ENCODE measurements at places on chromosomes 6 and 20.

DNA sequence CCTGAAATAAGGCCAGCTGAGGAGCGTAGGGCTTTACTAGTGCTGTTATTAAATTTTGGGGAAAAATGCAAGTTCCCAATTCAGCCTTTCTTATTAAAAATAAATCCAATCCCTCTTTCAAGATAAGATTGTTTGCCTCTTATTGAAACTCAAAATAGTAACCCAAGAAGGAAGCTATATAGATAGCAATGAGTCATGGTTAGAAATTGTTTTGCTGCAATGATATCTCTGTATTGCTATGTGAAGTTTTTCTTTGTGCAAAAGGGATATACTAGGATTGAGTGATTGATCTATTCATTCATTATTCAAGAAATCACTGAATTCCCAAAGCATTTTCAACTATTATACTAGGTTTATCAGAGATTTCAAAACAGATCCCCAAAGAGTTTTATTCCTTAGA is 93.0 kb upstream of the HDAC2 start:
- DNase-seq = no peak

GRCh38 chr20:37516811-37517750 is 4.0 kb upstream of the NNAT start:
- no peak for DNase-seq

- no peak for DNase-seq
Measured at GRCh38 chr6:72770959-72771358, 149.1 kb downstream of the KCNQ5 start.

- DNase-seq = no peak
Measured at GRCh38 chr6:123715006-123715863, 78.5 kb upstream of the TRDN start.

DNA sequence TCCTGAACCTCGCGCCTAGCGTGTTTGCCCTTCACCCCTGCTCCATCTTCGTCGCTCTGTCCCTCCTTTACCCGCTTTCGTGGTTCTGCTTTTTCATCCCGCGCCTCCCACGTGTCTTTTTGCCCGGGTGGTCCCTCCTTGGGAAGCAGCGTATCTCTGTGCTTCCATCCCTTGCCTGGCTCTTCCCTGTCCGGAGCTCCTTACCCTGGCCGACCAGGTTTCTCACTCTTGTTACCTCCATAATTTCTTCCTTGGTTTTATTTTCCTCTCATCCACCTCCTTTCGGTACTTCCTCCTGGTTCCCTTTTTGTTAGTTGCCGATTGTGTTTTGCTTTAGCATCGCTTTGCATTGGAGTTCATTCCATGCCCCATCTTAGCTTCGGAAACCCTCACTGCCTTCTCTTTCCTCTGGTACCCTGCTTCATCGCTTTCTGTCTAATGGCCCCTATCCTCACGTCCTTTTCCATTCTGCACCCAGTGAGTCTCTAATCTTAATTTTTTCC is 735 bp downstream of the FAM135A start:
- DNase-seq = no peak

GRCh38 chr20:45503403-45503802 is 12.0 kb downstream of the SPINT3 start:
- no peak for DNase-seq

GRCh38 chr6:97068211-97068610 is 143.7 kb downstream of the KLHL32 start:
- no peak for DNase-seq

GRCh38 chr6:501891-502601 is 110.5 kb downstream of the IRF4 start:
- DNase-seq = no peak

- no peak for DNase-seq
Measured at GRCh38 chr6:1904898-1905297, 295.2 kb downstream of the FOXC1 start.

DNA sequence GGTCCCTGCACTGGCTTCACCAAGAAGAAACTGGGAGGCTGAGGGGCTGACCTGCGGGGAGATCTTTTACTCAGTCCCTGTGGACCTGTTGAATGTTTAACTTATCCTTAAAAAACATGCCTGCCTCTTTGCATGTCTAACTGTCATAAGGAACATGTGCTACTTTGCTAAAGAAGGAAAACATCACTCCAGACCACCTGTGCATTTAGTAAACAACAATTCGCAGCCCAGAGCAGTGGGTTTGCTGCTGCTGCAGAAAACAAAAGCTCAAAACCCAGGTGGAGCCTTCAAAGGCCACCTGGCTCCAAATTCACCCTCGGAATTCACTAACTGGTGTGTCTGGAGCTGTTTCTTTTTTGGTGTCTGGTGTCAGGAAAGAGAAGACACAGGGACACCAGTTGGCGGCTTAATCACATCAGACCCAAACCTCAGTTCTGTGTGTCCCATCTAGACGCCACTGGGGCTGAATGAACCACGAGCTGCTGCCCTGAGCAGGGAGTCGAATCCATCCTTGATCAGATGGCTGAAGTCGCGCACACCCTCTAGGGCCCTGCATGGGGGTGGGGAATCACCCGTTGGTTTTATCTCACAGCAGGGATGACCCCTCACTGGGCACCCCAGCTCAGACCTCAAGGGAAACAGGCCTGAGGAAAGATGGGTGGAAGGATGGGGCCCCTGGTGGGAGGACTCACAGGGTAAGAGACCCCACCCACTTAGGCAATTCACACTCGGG is 344.3 kb downstream of the PREX1 start:
- no peak for DNase-seq

Measured in cortex of kidney (tissue), 1 donor.